ENCODE measurements at places on chromosomes 3 and 15.

- no peak for DNase-seq
These were observed 32.9 kb downstream of the GTF2E1 start for GRCh38 chr3:120775411-120775810.

DNA sequence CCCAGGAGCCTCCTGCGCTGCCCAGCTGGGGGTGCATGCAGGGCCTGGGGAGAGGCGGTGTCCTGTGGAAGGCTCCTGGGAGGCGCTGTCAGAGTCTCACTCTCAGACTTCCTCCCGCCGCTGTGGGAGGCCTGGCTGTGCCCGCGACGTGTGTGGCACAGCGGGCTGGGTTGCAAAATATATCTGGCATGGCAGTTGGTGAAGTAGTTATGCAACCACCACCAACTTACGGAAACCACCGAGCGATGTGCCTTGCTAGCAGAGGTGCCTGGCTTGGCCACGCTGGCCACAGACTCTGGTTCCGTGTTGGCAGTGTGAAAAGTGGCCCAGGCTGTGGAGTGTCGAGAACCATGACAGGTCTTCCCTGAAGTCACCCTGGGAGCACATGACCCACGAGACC is 30.6 kb upstream of the GATA2 start:
- DNase-seq: no peak

GRCh38 chr3:172713316-172713715 is 2.4 kb upstream of the NCEH1 start:
- no peak for DNase-seq

- no peak for DNase-seq
These were observed 123.4 kb downstream of the SSR3 start for GRCh38 chr3:156431334-156432124.

- peak; percentile 89 for DNase-seq
These were observed 85.6 kb downstream of the CPN2 start for GRCh38 chr3:194265505-194265892.

DNA sequence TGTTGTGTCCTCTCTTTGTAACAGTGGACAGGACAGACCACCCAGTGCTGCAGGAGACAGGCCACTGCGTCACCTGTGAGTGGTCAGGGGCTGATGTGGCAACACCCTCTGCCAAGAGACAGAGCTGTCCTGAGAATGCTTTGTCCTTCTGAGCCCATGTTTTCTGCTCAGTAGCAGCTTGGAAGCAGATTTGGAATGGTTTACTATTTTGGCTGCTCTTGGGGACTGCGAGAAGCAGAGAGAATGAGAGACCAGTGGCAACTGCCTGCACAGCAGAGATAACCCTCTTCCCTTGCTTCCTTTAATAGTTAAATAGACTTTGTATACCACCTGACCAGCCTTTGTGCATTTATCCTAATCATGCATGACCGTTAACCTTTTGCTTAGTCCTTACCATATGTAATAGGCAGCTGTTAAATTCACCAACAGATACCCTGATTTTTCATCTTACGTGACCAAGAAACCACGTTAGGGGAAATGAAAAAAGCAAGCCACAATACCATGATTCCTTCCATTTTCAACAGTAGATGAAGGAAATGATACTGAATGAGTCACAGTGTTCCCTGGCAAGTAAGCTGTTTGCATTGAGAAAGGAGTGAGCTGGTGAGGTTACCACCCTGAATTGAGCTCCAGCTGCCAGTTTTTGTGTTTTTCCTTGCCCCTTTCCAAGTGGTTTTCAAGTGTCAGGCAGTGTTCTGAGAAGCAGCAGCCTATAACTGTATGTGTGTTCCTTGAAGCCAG is 35.5 kb downstream of the B3GALNT1 start:
- DNase-seq: no peak

DNA sequence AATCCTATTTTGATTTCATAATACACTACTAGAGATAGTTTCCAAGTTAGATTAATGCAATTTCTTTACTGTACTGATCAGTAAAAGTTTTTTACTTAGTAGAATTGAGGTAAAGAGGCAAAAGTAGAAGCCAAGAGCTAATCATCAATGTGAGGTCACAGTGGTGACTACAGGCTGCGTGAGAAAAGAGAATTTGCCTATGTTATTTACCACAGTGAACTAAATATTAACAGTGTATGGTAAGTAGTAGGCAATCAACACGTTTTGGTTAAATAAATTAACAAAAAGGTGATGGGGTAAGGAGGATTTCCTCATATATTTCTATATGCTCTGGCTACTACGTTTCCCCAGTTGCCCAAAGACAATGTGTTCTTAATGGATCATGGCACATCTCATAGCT is 202.2 kb upstream of the CMC1 start:
- no peak for DNase-seq

- DNase-seq: no peak
These were observed 1.6 kb upstream of the CPN2 start for GRCh38 chr3:194352667-194353246.

- DNase-seq: no peak
These were observed 48.4 kb downstream of the ROPN1B start for GRCh38 chr3:126017362-126017761.

GRCh38 chr3:165195640-165196576 is at the start of gene SLITRK3:
Gene SLITRK3, minus strand, starts transcription at chr3:165196384. Its CDS starts 5,554 bp downstream, at chr3:165190830.
- no peak for DNase-seq

- DNase-seq: no peak
These were observed 53.3 kb downstream of the PPARG start for GRCh38 chr3:12342151-12342550.

- DNase-seq: no peak
These were observed 59.7 kb downstream of the CD200 start for GRCh38 chr3:112392393-112393359.

- no peak for DNase-seq
These were observed 210.7 kb upstream of the TRIM42 start for GRCh38 chr3:140467104-140467577.

DNA sequence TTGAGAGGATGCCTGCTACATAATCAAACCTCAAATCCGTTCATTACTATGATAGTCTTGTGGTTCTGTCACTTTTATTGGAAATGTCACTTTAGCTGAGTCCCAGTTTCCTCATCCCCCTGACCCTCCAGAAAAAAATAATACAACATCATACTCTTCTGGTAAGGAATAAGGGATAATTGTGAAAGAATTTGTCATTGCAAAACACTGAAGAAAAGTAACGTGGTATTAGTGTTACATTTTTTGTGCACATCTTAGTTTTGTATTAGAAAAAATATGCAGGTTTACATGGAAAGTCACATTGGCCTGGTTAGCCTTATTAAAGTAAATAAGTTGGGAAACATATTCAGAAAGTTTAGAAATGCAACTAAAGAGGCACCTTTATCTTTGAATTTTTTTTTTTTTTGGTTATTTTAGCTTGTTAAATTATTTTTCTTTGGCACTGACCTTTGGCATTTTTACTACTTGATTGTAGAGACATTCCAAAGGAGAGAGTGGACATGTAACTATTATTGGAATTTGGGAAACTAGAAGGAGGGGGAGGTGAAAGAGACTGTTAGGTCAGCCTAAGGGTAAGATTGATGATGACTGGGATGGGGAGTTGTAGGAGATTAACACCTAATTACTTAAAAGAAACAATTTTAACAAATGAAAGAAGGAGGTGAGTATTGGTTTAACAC is 462.2 kb upstream of the RARB start:
- no peak for DNase-seq

DNA sequence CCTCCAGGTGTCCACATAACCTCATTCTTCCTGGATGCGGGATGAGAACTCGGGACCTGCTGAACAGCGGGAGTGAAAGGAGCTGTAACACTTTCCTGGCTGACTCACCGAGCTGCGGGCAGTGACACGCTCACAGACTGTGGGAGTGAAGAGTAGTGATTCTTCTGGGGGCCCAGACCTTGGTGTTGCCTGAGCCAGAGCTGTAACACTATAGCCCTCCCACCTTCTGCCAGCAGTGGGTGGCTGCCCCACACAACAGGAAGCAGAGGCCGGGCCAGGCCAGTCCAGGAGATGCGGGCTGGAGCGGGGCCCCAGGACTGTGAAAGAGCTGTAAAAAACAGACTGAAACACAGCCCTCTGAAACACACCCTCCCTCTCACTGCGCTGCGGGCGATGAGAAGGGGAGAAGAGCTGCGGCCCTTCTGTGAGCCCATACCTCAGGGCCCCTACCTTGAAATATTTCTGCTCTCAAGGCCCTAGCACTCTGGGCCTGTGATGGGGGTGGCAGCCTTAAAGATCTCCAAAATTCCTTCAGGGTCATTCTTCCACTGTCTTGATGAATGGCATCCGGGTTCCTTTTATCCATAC is 464.0 kb upstream of the CCDC54 start:
- DNase-seq: no peak

DNA sequence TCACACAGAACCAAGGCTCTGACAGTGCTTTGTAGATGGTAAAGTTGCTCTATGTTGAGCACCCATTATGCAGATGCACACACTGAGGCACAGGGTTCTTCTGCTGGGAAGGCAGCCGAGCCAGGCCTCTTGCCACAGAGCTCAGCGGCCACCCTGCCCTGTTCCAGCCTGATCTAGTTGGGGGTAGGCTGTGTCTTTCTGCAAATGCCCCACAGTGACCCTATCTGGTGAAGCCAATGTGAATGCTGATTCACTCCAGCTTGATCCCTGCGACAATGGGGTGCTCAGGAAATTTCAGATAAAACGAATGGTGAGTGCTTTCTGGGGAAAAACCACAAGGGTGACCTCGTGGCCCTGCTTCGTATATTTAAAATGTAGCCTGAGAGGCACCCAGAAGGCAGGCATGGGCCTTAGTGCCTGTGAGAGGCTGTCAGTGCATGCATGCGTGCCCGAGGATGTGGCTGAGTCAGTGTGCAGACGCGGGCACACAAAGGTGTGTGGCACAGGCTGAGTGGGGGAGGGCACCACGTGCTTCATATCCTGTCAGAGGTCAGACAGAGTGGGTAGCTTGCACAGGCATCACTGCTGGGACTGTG is 85.7 kb downstream of the ATP2B2 start:
- no peak for DNase-seq

DNA sequence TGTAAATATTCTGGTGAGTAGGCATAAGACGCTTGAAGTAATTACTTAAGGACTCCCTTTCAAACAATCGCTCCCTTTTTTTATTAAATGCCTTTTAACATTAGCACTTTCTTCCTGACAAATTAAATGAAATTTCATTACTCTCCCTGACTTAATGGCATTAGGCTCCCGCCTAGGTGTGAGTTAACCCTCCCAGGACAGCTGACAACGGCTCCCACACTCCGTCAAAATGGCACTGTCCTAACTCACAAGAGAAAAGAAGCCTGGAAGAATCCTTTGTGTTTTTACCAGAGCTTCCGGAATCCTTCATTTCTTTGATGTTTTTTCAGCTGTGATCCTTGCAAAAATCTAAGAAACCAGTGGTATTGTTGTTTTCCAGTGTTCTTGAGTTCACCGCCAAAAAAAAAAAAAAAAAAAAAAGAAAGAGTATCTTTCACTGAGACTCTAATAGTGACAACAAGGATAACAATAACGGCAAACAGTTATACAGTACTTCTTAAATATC is 861.0 kb upstream of the NR2F2 start:
- DNase-seq: no peak

DNA sequence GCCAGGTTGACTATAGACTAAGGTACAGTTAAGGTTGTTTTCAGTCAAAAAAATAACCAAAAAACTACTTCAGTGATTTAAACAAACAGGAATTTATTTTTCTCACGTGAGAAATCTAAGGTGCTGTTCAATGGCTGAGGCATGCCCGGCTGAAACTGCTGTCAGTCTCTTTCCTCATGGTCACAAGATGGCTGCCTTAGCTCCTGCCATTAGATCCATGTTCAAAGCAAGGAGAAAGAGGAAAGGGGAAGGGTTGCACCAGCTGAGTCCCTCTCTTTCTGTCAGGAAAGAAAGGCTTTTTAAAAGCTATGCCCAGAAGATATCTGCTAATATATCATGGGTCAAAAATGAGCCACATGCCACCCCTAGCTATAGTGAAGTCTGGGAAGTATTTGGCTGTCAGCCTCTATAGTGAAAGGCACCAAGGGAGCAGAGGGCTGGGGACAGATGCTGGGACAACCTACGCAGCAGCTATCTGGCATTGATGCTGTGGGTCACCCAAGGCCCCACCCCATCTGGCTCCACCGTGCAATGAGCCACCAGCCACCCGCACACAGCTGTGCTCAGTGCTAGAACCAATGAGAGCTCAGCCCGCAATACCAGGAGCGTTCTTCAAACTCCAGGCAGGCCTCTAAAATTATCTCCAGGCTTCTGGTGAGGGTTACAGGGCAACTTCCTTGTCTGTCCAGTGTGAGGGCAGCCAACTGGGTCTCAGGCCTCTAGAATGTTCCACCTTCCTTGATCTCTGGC is 64.7 kb upstream of the GATA2 start:
- no peak for DNase-seq

GRCh38 chr3:188207941-188208515 is 54.1 kb downstream of the LPP start:
- DNase-seq: no peak

DNA sequence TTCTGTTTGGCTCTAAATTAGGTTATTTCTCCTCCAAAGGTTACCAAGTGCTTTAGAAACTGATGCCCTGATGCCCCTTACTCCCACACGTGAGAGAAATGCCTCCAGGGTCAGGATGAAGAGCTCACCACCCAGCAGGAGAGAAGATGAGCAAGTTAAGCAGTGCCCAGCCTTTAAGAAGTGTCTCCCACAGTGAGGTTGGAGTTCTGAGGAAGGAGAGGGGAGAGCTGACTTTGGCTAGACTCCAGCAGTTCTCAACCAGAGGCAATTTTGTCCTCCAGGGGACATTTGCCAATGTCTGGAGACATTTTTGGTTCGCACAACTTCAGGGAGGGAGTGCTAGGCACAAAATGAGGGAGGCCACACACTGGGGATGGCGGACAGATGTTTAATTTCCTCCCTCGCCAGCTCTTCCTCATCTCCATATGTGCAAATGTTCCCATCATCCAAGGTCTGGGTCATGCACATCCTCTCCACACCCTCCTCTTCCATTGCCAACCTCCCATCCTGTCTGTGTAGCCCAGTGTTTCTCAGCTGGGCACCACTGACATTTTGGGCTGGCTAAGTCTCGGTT is 50.6 kb upstream of the SLC7A14 start:
- no peak for DNase-seq

DNA sequence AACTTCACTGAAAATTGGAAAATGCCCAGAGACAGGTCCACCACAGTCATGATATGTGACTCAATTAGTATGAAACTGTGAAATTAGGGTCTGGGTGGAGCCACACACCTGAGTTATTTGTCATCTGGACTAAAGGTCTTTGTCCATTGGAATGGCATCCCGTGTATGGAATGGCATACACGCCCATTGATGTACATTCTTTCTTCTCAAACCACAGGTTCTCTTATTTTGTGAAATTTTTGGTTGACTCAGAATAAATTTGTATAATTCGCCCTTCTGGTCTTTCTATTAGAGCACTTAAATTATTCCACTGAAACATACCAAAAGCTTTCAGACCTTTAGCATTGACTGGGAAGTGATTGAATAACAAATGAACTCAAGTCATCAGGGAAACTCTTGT is 66.8 kb upstream of the UBE2E1 start:
- no peak for DNase-seq

DNA sequence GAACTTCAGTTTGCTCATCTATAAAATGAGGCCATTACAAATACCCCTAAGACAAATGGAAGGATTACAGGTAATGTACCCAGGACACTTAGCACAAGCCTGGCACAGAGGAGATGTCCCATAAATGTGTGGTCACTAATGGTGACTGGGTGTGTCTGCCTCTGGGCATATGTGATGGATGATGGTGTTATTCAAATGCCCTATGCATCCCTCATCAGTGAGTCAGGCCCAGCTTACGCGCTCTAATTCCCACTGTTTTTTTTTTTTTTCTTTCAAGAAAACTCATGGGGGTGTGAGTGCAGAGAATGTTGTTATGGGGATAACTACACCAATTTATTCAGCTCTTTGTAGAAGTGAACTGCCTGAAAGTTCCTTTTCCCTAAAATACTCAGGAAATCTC is 23.6 kb upstream of the KIF23 start:
- DNase-seq: no peak

Measured in forelimb muscle (tissue), 1 donor.